ENCODE measurements at places on chromosomes 3 and 15. TPM values are rescaled to one million over a fixed set of nuclear protein-coding genes. Genes with fewer than 3 reads are reported as not detected.

The ZNF80 gene
- not detected for total RNA-seq

The LRRN1 gene
- total RNA-seq: 7.5 TPM

DNA sequence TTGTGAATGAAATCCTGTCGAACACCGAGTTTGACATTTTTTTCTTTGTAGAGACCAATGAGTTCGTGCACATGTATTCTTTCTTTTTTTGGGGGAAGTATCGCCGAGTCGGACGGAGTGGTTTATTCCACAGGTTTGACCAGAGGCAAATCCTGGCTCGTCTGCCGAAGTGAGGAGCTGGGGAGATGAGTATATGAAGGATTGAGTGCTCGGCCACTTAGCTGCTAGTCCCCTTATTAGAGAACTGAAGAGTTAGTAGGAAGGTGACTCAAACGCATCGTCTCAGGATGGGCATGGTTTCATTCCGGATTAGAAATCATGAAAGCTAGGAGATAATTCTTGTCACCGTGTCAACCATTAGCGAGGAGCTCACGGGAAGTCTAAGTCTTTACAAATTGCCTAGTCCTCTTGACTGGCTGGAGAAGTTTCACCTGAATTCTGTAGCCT, 154.7 kb upstream of the GOLIM4 start:
- no peak for DNase-seq

DNA sequence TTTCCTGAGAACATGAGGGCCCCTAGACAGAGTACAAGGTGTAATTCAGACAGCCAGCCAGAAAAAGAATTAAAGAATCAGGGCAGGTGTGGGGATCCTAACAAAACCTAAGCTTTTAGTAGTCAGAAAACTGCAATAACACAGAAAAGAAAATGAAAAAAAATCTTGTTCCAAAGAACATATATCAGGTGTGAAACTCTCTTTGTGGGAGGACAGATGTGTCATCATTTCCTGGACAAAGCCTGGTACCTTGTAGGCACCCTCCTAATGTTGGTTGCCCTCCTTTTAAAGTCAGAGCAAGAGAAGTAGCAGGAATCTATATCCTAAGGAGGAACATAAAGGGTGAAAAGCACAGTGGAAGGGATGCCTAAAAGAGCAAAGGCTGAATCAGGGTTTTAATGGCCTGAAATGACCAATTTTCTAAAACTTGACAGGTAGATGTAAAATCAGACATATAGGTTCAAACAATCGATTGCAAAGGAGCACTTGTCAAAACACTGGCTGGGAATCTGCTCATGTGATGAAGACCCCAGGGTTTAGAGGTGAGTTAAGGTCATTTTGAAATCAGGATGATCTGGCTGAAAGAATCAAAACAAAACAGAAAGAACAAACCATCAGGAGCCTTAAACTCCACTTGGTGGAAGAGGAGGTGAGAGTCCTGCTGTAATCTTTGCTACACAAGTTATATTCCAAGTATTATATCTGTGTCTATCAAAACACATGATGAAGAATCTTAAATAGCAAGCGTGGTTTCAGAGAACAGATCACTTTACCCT, 54.9 kb downstream of the TGFBR2 start:
- no peak for DNase-seq

Measured in suprapubic skin (tissue), 4 donors.